ENCODE measurements at places on chromosomes 2 and 18. TPM values are rescaled to one million over a fixed set of nuclear protein-coding genes. Genes with fewer than 3 reads are reported as not detected.

ERBB4 gene
- total RNA-seq, result under 0.01 TPM

IL1F10 gene
- not detected for total RNA-seq

NEU2 gene
- not detected for total RNA-seq

MGAT5 gene
- total RNA-seq, result 66.2 TPM

LYPD6 gene
- 0.26 TPM for total RNA-seq

DNA sequence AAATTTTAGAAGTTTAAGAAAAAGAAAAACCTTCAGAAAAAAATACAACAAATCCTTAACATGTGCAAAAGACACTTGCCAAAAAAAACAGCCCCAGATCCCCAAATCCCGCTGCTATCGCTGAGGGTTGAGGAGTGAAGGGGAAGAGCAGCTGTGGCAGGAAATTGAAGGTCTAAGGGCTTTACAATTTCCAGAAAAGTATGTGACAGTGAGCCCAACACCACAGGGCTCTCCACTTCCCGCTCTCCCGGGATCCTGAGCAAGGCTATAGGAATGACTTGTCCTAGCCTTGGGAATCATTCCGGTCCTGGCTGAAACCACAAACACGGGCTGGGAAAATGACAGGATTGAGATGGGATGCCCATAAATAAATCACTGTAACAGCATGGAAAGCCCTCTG, 191.4 kb downstream of the TMEM163 start:
- DNase-seq, result no peak

C2orf80 gene
- total RNA-seq, result not detected

RGPD5 gene
- 23.8 TPM for total RNA-seq

- DNase-seq, result no peak
These were observed 42.4 kb downstream of the COA5 start for GRCh38 chr2:98565941-98566340.

GRCh38 chr2:100630473-100630977, 67.7 kb downstream of the PDCL3 start:
- no peak for DNase-seq

DNA sequence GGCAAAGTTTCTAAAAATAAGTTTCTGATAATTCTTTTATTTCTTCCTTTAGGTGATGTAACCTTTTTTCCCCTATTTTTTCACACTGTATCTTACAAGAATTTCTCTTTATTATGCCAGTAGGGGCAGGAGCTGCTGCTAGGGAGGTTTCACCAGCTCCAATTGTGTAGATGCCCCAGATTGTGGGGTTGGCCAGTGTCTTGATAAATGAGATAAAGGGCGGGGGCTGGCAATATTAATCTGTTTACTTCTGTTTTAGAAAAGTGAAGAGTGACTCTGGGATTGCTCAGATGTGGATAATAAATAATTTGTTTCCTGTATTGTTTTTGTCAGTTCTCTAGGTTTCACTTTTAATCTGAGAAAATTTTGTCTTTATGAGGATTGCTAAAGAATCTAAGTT, 190.4 kb downstream of the MC4R start:
- DNase-seq, result no peak

GRCh38 chr2:120229341-120229740, 6.1 kb upstream of the TMEM185B start:
- DNase-seq, result no peak

DNA sequence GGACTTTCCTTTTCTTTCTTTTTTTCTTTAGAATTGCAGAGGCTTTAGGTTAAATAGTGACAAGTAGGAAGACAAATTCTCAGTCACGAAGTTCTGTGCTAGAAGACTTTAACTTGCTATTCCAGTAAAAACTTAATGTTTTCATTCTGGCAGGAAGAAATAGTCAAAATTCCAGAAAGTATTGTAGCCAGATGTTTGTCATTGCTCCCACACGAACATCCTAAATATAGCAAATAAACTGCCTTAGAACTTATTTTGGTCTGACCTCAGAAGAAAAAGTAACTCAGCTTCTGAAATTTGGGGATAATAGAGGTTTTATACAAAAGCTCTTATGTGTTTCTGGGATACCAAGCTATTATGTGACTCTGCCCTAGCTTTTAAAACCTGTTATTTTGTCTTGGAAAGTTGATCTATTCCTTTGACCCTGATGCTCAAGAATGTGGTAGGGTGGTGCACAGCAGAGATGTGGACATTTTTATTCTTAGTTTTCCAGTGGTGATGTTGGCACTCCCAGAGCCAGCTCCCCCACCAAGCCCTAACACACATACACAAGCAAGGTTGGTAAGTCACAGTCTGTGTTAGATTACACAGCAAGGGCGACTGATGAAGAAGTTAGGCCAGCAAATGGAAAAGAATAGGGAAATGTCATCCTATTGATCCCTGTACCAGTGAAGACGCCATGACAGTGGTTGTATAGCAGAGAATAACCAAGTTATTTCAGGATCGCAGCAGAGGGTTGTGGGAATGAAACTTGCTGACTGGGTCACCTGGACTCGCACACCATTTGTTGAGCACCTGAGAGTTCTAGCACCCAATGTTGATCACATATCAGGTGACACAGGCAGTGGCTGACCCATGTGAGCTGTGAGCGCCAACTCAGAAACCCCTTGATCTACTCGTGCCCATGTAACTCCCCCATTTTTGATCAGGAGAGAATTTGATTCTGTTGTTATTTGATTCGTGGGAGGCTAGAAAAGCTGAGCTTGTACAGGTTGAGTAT, 23.7 kb downstream of the FARP2 start:
- no peak for DNase-seq

DNA sequence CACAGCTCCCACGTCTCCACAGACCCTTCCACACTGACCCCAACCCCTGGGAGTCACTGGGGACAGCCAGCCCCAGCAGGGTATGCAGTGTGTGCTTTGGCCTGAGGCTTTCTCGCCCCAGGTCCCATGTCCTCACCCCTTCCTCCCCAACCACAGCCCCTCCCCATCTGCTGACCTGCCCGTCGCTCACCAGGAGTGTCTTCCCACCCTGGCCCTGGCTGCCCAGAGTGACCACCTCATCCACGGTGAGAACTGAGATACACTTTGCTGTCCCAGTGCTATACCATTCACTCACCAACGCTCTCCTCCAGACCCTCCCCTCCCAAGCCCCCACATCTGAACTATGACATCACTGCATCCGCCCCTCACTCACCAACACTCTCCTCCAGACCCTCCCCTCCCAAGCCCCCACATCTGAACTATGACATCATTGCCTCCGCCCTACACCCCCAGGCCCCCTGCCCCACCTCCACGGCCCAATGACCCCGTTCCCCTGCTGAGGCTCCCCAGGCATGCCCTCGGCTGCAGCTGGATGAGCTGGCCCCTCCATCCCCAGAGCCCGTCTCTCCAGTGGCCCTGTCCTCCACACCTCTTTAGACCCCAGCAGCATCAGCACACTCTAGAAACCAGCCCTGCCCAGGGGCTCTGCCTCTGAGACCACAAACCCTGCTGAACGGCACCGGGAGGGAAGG, 55.2 kb downstream of the ANKMY1 start:
- DNase-seq, result no peak

- peak; percentile 77 for DNase-seq
These were observed 471.9 kb upstream of the TNP1 start for GRCh38 chr2:217331523-217332416.

- DNase-seq, result no peak
These were observed 62.6 kb upstream of the ST6GAL2 start for GRCh38 chr2:106948540-106948939.

DNA sequence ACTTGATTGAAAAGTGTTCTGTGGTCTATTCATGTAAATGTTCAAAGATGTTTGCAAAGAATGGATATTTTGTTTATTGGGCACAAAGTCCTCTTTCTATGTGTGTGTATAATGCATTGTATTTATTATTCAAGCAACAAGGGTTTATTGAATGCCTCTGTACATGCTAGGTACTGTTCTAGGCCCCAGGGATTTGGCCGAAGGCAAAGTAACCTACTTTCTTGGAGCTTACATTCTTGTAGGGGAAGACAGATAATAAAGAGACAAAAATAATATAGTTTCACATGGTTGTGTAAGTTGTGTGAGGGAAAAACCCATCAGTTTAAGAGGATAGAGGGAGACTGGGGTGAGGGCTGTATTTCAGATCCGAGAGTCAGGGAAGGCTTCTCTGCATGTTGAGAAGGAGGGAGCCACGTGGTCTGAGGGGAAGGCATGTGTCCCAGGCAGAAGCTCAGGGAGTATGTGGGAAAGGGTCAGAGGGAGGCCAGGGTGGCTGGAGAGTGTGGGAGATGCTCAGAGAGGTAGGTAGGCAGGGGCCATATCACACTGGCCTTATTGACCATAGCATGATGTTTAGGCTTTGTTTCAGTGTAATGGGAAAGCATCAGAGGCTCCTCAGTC, 40.4 kb upstream of the GPR155 start:
- DNase-seq, result no peak

COL4A4 gene
- total RNA-seq, result 0.13 TPM

- peak; percentile 29 for DNase-seq
These were observed 193.2 kb downstream of the MBD2 start for GRCh38 chr18:54031243-54031642.

- DNase-seq, result no peak
These were observed 32.6 kb upstream of the SP3 start for GRCh38 chr2:173997753-173998152.

GRCh38 chr2:241815477-241816430, 6.8 kb downstream of the NEU4 start:
- DNase-seq, result no peak

UGT1A5 gene
- 0.26 TPM for total RNA-seq

- DNase-seq, result no peak
These were observed 79.3 kb downstream of the CLHC1 start for GRCh38 chr2:55152475-55153412.

UGT1A6 gene
- 43.0 TPM for total RNA-seq

DNA sequence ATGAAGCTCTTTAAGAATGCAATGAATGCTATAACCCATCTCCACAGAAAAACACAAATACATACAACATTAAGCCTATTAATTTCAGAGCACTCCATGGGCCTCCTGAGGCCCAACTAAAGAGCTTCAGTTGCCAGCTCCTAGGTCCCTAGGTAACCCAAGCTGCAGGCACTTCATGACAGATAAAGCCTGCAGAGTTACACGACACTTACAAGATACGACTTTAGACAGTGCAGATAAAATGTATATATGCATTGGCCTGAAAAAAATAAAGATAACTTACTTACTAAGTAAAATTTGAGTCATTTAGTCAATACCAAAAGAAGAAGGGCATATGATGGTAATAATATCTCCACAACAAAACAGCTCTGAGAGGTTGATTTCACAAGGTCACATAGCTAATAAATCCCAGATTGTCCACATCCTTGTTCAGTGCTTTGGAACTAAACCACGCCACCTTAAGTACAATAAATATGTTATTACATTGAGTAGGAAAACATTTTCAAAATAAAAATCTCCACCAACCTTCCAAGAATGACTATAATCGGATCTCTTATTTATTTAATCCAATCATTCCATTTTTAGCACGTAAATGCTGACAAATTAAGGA, 3.4 kb downstream of the MAP4K3 start:
- no peak for DNase-seq

IL18R1 gene
- total RNA-seq, result 5.3 TPM

- peak; percentile 62 for DNase-seq
These were observed 244.9 kb downstream of the ETAA1 start for GRCh38 chr2:67642046-67642382.
